Testis (tissue), 5 donors: ENCODE measurements at places on chromosomes 11 and 22.

DNA sequence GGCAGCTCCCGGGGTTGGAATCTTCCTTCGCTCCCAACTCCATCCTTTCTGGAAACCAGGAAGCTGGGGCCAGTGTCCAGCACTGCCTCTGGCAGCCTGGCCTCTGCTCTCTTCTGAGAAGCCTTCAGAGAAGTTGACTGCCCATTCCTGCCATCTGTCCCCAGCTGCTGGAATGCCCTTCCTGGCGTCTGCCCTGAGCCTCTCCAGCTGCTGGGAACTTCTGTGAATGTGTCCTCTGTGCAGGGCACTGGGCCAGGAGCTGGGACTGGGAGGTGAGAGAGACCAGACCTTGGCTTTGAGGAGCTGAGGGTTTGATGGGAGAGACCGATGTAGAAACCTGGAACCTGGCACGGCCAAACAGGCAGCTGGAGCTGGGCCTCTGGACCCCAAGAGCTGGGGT is 5.9 kb upstream of the SOX10 start:
- H3K27ac ChIP-seq: no peak overlapping the region
- H3K36me3 ChIP-seq: no peaks in the 10 kb centered on the region
- no peak for DNase-seq

DNA sequence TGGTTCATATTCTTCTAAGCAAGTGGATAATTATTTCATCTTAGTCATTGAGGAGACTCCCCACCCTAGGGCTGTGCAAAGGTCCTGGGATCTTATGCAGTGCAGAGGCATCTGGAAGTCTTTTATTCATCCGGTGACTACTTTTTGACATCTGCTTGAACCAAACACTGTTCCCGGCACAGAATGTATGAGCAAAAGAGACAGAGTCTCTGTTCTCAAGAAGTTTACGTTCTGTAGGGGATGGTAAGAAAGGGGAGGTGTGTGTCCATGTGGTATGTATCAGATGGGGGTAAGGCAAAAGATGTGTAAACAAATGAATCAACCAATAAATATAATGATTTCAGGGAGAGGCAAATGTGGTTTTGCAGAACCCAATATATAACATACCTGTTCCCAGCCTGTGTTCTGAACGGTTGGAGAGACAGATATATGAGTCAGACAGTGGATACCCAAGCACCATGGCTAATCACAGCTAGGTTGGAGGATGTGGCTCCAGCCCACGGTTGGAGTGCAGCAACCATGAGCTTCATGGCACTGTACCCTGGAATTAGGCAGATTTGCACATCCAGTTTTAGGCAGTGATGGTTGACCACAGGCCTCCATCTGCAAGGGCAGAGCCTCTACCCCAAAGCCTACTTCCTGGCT is 75.1 kb upstream of the CADM1 start:
- no peaks in the 10 kb centered on the region for H3K27me3 ChIP-seq
- no peaks in the 10 kb centered on the region for H3K36me3 ChIP-seq
- DNase-seq: no peak
- H3K27ac ChIP-seq: no peak overlapping the region

DNA sequence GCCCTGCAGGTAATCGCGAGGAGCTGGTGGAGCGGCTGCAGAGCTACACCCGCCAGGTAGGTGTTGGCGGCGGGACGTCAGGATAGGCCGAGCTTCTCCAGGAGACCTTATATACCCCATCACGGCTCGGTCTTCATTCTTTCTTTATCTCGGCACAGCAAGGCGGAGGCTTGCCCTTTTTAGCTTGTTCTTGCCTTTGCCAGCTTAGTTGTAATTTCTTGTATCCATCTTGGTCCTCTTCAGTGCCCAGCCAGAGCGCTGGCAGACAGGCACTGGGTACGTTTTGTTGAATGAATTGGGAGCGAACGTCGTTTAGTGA is 459 bp downstream of the SF3B2 start:
- DNase-seq: no peak
- peak overlapping the region; percentile 80 for H3K27ac ChIP-seq
- peak overlapping the region; percentile 96 for H3K4me3 ChIP-seq

DNA sequence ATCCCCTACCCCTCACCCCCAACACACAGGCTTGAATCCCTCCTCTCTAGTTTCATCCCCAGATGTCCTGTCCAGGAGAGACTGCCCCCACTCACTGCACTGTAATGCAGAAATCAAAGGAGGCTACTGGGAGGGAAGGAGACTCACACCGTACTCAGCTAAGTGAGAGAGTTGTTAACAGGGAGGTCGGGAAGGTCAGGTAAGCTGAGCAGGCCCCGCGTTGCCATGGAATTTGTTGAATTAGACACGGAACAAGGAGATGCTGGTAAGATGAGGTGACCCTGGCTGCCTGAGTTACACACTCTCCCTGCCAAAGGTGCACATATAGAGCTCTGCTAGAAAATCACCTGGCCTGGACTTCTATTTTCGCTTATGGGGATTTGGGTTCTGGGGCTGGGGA is 197.9 kb downstream of the NXPE2 start:
- H3K27ac ChIP-seq: no peak overlapping the region
- no peak overlapping the region for H3K4me3 ChIP-seq
- no peaks in the 10 kb centered on the region for H3K27me3 ChIP-seq
- H3K36me3 ChIP-seq: no peaks in the 10 kb centered on the region
- no peak for DNase-seq
- no peaks in the 10 kb centered on the region for H3K4me1 ChIP-seq

DNA sequence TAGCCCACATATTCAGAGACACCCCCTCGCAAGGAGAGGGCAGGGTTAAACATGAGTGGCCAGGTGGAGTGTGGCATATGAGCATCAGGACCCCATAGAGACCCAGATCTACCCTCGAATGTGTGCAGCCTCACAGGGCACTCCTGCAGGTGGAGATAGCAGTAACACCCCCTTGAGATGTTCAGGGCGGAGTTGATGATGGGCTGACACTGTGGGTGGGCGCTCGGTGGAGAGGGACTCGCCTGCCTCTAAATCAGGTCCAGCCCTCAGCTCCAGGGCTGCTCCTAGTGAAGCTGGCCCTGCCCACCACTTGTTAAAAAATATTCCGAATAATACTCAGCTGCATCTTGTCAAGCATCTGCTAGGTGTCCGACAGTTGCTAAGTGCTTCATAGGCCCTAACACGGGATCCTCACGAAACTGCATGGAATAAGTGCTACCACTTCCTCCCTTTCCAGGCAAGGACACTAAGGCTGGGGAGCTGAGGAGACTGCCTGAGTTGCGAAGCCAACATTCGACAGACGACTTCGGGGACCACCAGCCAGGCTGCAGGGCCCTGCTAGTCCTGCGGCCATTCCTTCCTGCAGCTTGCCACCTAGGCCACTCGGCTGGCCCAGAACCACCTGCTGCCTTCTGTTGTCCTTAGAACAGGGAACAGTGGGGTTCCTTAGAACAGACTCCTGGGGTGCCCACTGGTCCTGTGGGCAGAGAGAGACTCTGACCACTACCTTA is 74.0 kb upstream of the WNT11 start:
- H3K4me1 ChIP-seq: peaks cover 8% of the 10 kb centered on the region
- H3K4me3 ChIP-seq: no peak overlapping the region
- H3K27me3 ChIP-seq: no peaks in the 10 kb centered on the region
- H3K27ac ChIP-seq: no peak overlapping the region
- no peak for DNase-seq
- no peaks in the 10 kb centered on the region for H3K36me3 ChIP-seq

DNA sequence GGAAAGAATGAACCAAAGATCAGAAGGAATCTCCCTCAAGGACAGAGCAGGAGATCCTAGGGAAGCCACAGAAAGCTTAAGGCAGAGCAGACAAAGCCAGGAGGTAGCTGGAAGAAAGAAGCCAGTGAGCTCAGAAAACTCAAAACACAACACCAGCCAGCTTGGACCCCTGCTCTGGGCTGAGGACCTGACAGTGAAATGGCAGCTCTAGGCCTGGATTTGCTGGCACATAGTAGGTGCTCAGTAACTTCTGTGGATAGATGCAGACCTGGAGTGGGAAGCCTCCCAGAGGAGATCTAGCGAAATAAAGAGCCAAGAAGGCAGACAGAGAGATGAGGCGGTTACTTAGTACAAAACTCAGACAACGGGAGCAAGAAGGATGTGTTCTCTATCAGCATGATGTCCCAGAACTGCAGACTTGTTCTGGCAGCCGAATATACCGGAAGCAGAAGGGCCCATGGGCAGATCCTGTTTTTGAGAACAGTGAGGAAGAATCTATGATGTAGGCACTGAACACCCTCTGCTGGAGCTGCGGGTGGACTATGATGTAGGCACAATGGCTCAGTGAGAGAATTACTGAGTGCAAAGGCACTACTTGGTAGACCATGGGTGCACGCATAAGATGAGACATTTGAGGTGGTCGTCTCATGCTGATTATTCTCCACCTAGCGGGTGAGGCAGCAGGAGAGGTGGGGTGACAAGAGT is 4.8 kb downstream of the ROBO4 start:
- no peaks in the 10 kb centered on the region for H3K27me3 ChIP-seq
- H3K4me1 ChIP-seq: peaks cover 34% of the 10 kb centered on the region
- DNase-seq: peak; percentile 48
- H3K4me3 ChIP-seq: no peak overlapping the region
- no peaks in the 10 kb centered on the region for H3K36me3 ChIP-seq
